ENCODE measurements at places on chromosomes 3 and 15.

- no peak for DNase-seq
Observed at GRCh38 chr3:57758686-57759085, 2.6 kb downstream of the SLMAP start.

DNA sequence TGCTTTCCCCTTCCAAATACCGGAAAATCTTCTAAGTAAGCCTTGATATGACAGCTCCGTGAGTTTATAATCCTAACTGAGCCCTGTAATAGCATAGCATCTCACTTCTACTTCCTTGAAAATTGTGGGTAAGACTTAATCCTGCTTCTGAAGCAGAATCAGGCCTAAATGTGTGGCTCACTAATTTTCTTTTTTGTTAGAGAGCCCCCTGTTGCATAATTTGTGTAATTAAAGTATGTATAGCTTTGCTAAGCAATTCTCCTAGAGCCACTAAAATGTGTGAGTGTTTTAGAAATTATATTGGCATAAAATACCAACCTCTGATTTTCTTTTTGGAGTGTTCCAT lies 304.4 kb downstream of the FGF12 start:
- no peak for DNase-seq

- DNase-seq: no peak
Observed at GRCh38 chr3:138938877-138939560, 7.9 kb downstream of the FOXL2 start.

DNA sequence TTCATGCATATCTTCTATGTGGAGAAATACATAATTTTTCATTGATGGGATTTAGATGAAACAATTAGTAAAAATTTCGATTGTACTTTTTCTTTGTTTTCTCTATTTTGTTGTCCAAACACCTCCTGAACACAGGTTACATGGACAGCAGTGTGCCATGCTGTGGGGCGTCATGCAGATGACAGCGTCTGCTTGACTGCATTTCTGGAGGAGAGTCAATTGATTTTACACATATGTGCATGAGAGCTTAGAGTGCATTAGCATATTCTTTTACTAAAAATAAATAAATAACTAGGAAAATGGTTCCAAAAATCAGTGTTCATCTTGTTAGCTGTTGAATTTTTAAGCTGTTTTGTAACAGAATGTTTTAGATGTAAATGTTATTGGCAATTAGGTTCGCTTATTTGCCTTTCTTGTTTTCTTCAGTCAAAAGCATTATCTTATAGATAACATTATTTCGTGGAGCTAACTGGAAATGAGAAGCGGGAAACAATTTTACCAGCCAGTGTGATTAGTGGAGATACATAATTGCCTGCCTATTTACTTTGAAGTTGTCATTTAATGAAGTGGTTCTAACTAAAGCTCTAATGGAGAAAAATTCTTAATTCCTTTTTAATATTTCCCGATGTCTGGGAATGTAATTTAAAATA lies 82.7 kb upstream of the VGLL3 start:
- DNase-seq: no peak

GRCh38 chr3:113966172-113966571 lies 18.4 kb downstream of the ZDHHC23 start:
- DNase-seq: no peak

Data from activated CD4-positive, alpha-beta T cell treated with anti-CD3 and anti-CD28 coated beads for 24 hours (primary cell).